ENCODE measurements at places on chromosomes 3 and 15. TPM values are rescaled to one million over a fixed set of nuclear protein-coding genes. Genes with fewer than 3 reads are reported as not detected.

- H3K27me3 ChIP-seq, result no peaks in the 10 kb centered on the region
- DNase-seq, result no peak
- no peaks in the 10 kb centered on the region for H3K4me1 ChIP-seq
Observed at GRCh38 chr3:106522397-106522796, 653.6 kb upstream of the CBLB start.

The TGM4 gene
- not detected for total RNA-seq

DNA sequence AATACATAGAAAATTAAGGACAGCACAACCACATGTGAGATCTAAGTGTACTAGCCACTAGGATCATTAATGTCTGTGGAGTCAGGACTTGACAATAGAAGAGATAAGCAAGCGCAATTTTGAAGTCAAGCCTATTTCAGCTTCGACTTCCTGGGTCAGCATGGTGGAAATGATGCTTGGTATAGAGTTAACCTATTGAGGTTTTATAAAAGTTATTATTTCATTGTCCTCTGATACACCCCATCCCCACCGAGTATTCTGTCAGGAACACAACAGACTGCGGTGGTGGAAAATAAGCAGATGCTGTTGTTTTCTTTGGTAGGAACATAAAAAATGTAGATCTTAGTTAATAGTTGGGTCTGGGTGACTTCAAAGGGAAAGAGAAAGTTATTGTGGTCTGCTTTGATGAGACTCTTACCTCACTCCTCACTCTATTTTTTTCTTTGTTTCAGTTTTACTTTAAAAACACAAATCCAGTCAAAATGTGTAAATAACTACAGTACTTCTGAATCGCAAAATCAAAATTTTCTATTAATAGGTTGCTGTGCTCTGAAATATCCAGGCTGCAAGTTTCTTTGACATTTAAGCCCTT, 82.1 kb downstream of the IL5RA start:
- no peak for DNase-seq
- no peaks in the 10 kb centered on the region for H3K27me3 ChIP-seq
- no peaks in the 10 kb centered on the region for H3K4me1 ChIP-seq

GRCh38 chr15:36814708-36815107, 235.3 kb downstream of the CDIN1 start:
- no peak overlapping the region for H3K4me3 ChIP-seq
- peaks cover 6% of the 10 kb centered on the region for H3K4me1 ChIP-seq
- H3K27me3 ChIP-seq, result no peaks in the 10 kb centered on the region
- DNase-seq, result no peak
- no peak overlapping the region for H3K27ac ChIP-seq

- H3K4me3 ChIP-seq, result no peak overlapping the region
- H3K36me3 ChIP-seq, result no peaks in the 10 kb centered on the region
- no peak for DNase-seq
- H3K27ac ChIP-seq, result peak overlapping the region; percentile 47
- no peaks in the 10 kb centered on the region for H3K27me3 ChIP-seq
- no peaks in the 10 kb centered on the region for H3K4me1 ChIP-seq
Observed at GRCh38 chr15:96893159-96893906, 562.8 kb downstream of the NR2F2 start.

- H3K36me3 ChIP-seq, result no peaks in the 10 kb centered on the region
- no peak overlapping the region for H3K4me3 ChIP-seq
- H3K4me1 ChIP-seq, result no peaks in the 10 kb centered on the region
- no peaks in the 10 kb centered on the region for H3K27me3 ChIP-seq
Observed at GRCh38 chr3:183766745-183767606, 58.4 kb downstream of the MAP6D1 start.

The TMIE gene
- total RNA-seq, result 0.74 TPM

Measured in vagina (tissue), 2 donors.